Lower lobe of right lung (tissue), 2 donors: ENCODE measurements at places on chromosomes 16 and 17.

- peaks cover 51% of the 10 kb centered on the region for H3K4me1 ChIP-seq
- H3K27me3 ChIP-seq = no peaks in the 10 kb centered on the region
- peak overlapping the region; percentile 73 for H3K4me3 ChIP-seq
- peak overlapping the region; percentile 99 for H3K27ac ChIP-seq
These were observed 528 bp downstream of the PER1 start for GRCh38 chr17:8151641-8152111.

- no peaks in the 10 kb centered on the region for H3K27me3 ChIP-seq
- peaks cover 38% of the 10 kb centered on the region for H3K4me1 ChIP-seq
- H3K4me3 ChIP-seq = peak overlapping the region; percentile 81
- peak overlapping the region; percentile 84 for H3K27ac ChIP-seq
- peaks cover 28% of the 10 kb centered on the region for H3K36me3 ChIP-seq
These were observed 663 bp downstream of the CYB5D1 start for GRCh38 chr17:7858522-7858810.

GRCh38 chr16:69005641-69006355 is 99.7 kb upstream of the HAS3 start:
- DNase-seq = no peak
- H3K4me3 ChIP-seq = no peak overlapping the region
- no peaks in the 10 kb centered on the region for H3K36me3 ChIP-seq
- no peaks in the 10 kb centered on the region for H3K4me1 ChIP-seq
- H3K27ac ChIP-seq = no peak overlapping the region

- H3K4me1 ChIP-seq = peaks cover 17% of the 10 kb centered on the region
- H3K36me3 ChIP-seq = no peaks in the 10 kb centered on the region
- no peak overlapping the region for H3K27ac ChIP-seq
- DNase-seq = peak; percentile 2
These were observed 9.0 kb upstream of the MAP3K14 start for GRCh38 chr17:45325810-45326209.

- peak within 1 kb of the TSS; percentile 66 for H3K4me3 ChIP-seq
- H3K36me3 ChIP-seq = no peaks in the 10 kb centered on the region
- peaks cover 25% of the 10 kb centered on the region for H3K4me1 ChIP-seq
- peaks cover 5% of the 10 kb centered on the region for H3K27me3 ChIP-seq
- DNase-seq = peak; percentile 61
- H3K27ac ChIP-seq = no peak within 1 kb of the TSS
These were observed at the start of gene C16orf74 for GRCh38 chr16:85750827-85751697. TSS of gene C16orf74 (minus strand) at chr16:85751096. CDS start at chr16:85735217, 15,879 bp downstream.

GRCh38 chr17:72417627-72418026 is 296.8 kb downstream of the SOX9 start:
- H3K36me3 ChIP-seq = no peaks in the 10 kb centered on the region
- H3K4me1 ChIP-seq = no peaks in the 10 kb centered on the region
- H3K4me3 ChIP-seq = no peak overlapping the region
- H3K27ac ChIP-seq = no peak overlapping the region

- no peak overlapping the region for H3K27ac ChIP-seq
- peaks cover 7% of the 10 kb centered on the region for H3K4me1 ChIP-seq
These were observed 228.7 kb downstream of the SOX9 start for GRCh38 chr17:72349491-72349995.

DNA sequence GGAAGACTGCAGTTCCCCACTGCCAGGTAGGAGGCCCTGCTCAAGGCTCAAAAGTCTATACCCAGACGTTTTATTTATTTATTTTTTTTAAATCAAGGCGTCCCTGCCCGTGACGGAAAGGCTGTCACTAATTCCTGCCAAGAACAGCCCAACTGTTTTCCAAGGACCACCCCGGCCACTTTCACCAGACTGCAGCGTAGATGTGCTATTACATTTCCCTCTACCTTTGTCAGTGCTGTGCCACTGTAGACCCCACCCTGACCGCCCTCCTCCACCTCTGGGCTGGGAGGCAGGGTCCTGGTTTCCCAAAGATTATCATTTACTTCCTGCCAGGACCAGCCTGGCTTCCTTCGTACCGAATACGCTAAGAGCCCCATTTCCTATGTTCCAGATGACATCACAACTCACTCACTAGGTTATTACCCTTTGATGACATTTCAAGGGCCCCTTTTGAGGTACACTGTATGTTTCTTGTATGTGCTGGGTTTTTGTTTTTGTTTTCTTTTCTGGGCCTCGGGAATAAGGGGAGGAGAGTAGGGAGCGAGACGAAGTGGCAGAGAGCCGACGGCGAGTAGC is 6.3 kb upstream of the RNF227 start:
- no peaks in the 10 kb centered on the region for H3K36me3 ChIP-seq

GRCh38 chr17:52128721-52129120 is 29.8 kb downstream of the CA10 start:
- no peak overlapping the region for H3K27ac ChIP-seq
- H3K4me3 ChIP-seq = no peak overlapping the region
- no peak for DNase-seq
